ENCODE measurements at places on chromosomes 16 and 17.

DNA sequence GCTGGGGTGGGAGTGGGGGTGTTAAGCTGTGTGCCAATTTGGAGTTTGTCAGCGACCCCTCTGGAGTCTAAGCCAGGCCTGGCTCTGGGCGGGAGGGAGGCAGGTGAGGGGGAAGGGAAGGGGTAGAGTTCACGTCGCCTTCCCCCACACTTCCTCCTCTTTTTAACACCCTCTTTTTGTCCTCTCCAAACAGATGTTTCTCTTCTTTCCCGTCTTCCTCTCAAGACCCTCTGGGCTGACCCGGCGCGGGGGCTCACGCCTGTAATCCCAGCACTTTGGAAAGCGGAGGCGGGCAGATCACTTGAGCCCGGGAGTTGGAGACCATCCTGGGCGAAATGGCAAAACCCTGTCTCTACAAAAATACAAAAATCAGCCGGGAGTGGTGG lies 3.3 kb downstream of the HOXB1 start:
- no peak for DNase-seq

DNA sequence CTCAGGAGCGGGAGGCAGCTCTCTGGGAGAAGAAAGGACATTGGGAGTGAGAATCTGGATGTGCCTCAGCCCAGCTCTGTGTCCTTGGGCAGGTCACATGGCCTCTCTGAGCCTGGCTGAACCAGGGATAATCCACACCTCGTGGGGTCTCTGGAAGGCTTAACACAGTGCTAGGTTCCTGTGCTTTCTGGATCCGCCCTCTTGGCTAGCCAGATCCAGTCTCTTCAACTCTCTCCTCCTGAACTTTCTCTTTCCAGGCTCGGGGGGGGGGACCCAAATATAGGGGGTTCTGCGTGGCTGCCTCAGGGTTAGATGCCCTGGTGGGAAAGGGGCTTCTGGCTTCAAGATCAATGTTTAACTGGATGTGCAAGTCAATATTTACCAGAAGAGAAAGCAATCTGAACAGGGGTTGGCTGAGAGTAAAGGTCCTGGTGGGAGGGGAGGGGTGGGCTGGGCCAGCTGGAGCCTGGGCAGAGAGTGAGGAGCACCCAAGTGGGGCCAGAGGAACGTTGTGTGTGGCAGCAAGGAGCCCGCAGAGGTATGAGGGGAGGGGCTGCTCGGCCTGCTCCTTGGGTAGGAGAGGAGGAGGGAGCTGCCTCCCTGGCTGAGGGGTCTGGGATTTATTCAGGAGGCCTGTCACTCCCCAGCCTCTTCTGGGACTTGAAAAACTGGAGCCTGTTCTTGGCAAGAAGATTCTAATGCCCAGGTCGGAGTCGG lies at the start of gene SERPINF2:
Gene SERPINF2 (plus strand): TSS at position 501 of the 717 bp plus-strand sequence. CDS start 2,125 bp downstream, outside the sequence.
- no peak for DNase-seq

- DNase-seq, result no peak
Measured at GRCh38 chr17:28206292-28206691, 112.7 kb upstream of the TMEM97 start.

GRCh38 chr17:80774146-80774545 lies 217.5 kb upstream of the CHMP6 start:
- no peak for DNase-seq

DNA sequence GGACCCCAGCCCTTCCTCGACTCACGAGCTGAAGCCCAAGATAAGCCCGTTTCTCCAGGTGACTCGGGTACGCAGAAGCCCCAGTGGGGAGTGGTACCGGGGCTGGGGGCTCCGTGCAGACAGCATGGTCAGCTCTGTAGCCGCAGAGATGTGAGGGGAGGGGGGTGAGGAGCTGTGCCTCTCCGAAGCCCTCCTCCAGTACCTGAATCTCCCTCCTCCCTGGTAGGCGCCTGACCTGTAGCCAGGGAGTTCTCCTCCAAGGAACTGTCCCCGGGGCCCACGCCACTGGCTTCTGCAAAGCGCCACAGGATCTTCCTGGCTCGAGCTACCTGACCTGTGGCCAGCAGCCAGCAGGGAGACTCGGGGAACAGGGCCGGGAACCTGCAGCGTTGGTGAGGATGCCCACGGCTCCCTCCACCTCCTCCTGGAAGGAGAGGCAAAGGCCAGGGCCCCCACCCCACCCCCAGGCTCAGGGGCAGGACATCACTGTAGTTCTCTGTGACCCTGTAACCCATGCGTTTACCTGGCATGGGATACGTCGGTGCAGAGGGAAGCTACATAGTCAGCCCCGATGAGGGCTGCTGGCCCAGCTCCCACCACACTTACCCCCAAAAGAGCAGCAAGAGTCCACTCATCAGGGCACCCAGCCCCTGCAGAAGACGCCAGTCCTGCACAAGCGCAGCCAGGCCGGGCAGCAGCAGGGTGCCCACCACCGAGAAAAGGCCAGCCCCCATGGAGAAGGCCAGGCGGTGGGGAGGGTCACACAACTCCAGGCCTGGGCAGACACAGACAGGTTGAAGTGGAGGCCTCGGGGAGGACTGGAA lies 1.7 kb downstream of the SLC22A31 start:
- no peak for DNase-seq

DNA sequence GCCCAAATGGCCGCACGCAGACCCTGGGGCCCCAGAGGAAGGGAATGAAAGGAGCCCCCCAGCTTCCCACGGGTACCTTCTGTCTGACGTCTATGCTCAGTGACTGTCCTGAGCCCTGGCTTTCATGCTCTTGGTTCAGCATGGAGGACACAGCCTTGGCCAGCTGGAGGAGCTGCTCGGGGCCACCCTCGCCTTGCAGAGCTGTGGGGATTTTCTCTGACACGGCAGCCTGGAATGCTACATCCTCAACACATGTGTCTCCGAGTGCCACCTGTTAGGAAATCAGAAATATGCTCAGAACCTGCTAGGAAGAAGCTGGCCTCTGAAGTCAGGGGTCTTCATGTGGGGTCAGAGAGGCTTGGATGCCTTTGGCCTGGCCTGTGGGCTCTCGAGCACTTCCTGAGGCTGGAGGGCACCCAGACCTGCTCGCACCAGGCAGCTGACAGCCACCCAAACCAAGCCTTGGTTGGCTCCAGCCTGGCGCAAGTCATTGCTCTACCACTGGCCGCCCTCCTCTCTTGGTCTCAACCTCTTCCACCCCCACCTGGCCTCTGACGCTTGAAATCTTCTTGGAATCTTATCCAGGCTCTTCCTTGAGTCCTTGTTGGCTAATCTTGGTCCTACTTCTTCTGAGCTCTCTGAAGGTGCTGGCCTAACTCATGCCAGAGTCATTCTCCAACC lies 63.7 kb upstream of the BCO1 start:
- DNase-seq, result no peak

DNA sequence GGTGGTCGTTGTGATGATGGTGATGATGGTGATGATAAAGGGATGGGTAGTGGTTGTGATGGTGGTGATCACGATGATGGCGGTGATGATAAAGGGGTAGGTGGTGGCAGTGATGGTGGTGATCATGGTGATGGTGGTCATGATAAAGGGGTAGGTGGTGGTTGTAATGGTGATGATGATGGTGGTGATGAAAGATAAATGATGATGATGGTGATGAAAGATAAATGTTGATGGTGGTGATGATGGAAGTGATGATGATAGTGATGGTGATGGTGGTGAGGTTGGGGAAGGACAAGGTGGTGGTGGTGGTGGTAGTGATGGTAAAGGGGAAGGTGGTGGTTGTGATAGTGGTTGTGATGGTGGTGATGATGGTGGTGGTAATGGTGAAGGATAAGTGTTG lies 13.9 kb downstream of the CDH5 start:
- DNase-seq, result no peak

- DNase-seq, result no peak
Measured at GRCh38 chr17:146546-146945, 9.2 kb downstream of the SCGB1C2 start.
